ENCODE measurements at places on chromosomes 6 and 20.

DNA sequence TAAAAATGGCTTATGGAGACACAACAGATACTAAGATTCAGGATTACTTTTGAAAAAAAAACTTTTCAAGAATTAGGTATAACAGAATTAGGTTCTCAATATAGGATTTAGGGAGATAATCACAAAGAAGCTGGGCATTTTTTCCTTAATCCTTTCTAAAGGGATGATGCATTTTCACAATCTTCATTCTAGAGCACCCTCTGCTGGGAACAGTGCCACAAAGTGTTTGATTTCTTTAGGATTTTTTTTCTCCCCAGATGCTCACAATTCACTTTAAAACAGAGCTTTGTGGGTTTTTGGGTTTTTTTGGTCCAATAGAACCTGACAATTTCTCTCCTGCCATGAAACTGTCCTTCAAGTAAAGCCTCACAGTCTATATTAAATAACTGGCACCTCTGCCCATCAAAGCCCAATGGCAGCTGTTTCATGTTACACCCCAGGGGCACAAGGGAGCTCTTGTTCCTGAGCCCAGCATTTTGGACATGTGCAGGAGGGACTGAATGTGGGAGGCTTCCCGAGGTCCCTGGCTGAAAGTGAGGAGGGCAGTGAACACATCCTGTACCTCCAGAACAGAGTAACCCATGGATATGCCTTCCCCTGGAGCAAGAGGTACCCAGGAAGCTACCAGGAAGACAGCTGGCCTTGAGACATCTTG, 39.7 kb downstream of the PREP start:
- H3K27ac ChIP-seq = no peak overlapping the region
- peaks cover 23% of the 10 kb centered on the region for H3K36me3 ChIP-seq
- no peaks in the 10 kb centered on the region for H3K27me3 ChIP-seq
- H3K4me1 ChIP-seq = peaks cover 14% of the 10 kb centered on the region
- DNase-seq = no peak

DNA sequence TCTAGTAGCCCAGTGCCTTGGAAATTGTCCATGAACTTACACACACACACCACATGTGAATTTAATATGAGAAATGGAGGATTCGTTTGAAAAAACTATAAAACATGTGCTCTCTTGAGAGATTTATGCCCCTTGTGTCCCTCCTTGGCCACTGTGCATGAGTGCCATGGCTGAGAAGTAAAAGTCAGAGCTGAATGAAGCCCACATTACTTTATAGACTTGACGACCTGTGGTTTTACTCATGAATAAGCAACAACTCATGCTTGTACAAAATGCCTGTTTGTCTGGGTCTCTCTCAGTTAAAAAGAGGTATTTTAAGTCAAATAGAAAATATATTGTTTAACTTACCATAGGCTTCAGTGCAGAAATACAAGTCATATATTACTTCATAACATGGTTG, 102.7 kb downstream of the KCNQ5 start:
- H3K36me3 ChIP-seq = no peaks in the 10 kb centered on the region
- no peak overlapping the region for H3K4me3 ChIP-seq
- H3K4me1 ChIP-seq = no peaks in the 10 kb centered on the region
- H3K27me3 ChIP-seq = no peaks in the 10 kb centered on the region

- no peak overlapping the region for H3K27ac ChIP-seq
- no peaks in the 10 kb centered on the region for H3K36me3 ChIP-seq
- DNase-seq = no peak
- H3K4me1 ChIP-seq = peaks cover 6% of the 10 kb centered on the region
- H3K27me3 ChIP-seq = no peaks in the 10 kb centered on the region
- H3K4me3 ChIP-seq = no peak overlapping the region
Measured at GRCh38 chr20:20552076-20552475, 160.4 kb downstream of the RALGAPA2 start.

DNA sequence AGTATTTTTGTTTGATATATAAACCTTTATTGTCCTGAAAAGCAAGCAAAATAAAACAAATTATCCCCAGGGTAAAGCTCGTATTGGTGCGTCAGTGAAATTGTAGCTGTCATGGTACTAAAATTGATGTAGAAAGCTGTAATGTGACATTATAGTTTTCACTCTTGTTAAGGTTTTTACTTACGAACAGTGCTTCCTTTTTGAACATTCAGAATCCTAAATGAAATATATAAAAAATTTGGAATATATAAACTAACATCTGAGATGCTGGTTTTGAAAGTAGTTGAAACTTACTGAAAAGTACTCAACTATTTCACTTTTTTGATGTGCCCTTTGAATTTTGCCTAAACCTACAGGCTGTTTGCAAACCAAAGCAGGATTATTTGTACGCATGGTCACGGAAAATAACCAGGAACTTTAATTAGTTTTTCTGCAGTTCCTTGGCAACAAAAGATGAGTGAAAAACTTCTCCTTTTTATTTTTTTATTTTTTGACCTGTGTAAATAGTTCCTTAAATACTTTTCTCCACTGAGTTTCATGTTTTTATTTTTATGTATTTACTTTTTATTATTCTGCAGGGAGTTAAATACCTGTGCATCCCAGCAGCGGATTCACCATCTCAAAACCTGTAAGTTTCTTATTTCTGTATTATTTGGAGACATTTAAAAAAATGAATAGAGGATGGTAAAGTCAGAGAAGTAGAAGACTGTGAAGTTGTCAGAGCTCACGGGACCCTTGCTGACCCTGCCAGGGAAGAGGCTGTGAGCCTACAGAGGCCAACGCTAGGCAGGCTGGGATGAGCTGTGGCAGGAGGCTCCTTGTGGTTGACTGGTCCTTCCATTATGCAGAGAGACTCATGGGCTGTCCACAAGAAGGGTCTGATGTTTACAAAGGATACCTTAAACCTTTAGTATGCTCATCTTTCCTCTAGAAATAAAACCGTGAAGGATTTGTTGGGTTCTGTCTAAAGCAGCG, 42.5 kb downstream of the DUSP22 start:
- no peaks in the 10 kb centered on the region for H3K27me3 ChIP-seq
- no peaks in the 10 kb centered on the region for H3K4me1 ChIP-seq
- H3K36me3 ChIP-seq = no peaks in the 10 kb centered on the region
- H3K4me3 ChIP-seq = no peak overlapping the region
- DNase-seq = no peak
- H3K27ac ChIP-seq = no peak overlapping the region

- H3K4me1 ChIP-seq = peaks cover 3% of the 10 kb centered on the region
- peak; percentile 15 for DNase-seq
- no peak overlapping the region for H3K27ac ChIP-seq
- no peaks in the 10 kb centered on the region for H3K27me3 ChIP-seq
Measured at GRCh38 chr20:12570371-12570770, 438.4 kb upstream of the SPTLC3 start.

GRCh38 chr6:146892283-146892612, 293.5 kb downstream of the ADGB start:
- no peak overlapping the region for H3K4me3 ChIP-seq
- peaks cover 5% of the 10 kb centered on the region for H3K4me1 ChIP-seq
- H3K27ac ChIP-seq = no peak overlapping the region
- H3K36me3 ChIP-seq = no peaks in the 10 kb centered on the region
- DNase-seq = no peak
- H3K27me3 ChIP-seq = no peaks in the 10 kb centered on the region
